RCC 7860 (cell line): ENCODE measurements at places on chromosomes 12 and 14.

DNA sequence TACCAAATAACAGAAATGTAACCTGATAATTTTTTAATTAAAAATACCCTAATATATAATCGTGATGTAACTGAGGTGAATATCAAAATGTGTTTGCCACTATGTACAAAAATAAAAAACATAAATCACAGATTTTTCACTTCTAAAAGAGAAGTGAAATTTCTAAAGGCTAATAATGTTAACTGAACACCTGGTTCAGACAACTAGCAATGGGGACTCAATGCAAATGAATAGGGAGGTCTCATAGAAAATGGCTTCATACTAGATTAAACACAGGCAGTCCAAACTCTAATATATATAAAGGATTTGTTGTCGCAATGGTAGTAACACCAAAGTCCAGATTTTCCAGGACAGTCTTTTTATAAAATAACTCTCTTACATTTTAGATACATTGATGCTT is 365.4 kb upstream of the ATP2B1 start:
- DNase-seq: no peak

DNA sequence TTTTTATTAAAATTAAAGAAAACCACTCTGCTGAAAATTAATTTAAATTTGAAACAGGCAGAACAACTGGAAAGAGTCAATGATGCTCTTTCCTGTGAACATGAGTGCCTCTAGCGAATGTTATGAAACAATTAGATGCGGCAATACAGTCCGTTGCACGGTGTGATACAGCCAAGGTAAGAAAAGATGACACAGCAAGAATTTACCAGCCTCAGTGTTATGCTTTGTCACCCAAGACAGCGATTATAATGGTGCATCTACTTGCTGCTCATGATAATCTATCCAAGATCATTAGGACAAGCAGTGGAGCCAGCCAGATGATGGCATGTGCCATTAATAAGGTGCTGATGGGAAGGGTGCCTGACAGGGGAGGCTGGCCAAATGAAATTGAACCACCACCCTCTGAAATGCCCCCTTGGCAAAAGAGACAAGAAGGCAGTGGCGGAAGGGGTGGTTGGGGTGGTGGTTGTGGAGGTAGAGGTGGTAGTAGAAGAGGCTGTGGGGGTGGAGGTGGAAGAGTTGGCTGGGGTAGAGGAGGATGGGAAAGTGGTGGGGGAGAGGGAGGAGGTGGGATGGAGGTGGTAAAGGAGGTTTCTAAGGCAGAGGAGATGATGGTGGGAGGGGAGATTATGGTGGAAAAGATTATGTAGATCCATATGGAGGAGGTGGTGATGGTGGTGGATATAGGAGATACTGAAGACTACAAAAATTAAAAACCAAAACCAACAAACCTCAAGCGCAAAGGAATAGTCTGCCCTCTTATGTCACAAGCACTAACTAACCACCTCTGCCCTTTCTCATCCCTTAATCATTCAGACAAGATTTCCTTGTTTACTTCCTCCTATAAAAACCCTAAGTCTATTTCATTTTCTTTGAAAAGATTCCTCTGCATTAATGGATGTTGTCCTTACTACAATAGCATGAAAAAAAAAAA is 4.0 kb upstream of the RESF1 start:
- no peak for DNase-seq

GRCh38 chr14:63896278-63896720 is 43.5 kb downstream of the SYNE2 start:
- DNase-seq: peak; percentile 46

- no peak for DNase-seq
Observed at GRCh38 chr14:43175896-43176295, 1331.2 kb downstream of the FSCB start.

DNA sequence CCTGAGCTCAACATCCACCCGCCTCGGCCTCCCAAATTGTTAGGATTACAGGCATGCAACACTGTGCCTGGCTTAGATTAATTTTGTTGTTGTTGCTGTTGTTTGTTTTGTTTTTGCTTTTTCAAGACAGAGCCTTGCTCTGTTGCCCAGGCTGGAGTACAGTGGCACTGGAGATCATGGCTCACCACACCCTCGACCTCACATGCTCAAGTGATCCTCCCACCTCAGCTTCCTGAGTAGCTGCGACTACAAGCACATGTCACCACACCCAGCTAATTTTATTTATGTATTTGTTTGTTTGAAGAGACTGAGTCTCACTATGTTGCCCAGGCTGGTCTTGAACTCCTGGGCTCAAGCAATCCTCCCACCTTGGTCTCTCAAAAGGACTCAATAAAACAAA is 26.7 kb downstream of the CRY1 start:
- no peak for DNase-seq

- no peak for DNase-seq
Observed at GRCh38 chr12:11075642-11076041, 13.5 kb upstream of the TAS2R46 start.

DNA sequence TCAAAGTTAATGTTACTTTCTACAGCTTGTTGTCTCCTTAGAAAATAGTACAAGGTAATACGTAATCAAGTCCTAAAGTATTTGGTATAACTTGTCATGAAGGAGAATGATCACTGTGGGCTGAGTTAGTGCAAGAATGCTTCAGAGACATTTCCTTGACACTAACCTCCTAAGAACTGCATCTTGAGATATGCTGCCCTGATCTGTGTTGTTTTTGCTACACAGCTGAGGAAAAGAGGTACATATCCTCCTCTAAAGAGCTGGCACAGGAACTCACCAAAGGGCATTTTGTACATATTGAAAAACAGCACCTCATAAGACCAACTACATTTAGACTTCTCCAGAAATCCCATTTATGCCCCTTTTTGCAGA is 28.7 kb downstream of the RAP1B start:
- DNase-seq: no peak

DNA sequence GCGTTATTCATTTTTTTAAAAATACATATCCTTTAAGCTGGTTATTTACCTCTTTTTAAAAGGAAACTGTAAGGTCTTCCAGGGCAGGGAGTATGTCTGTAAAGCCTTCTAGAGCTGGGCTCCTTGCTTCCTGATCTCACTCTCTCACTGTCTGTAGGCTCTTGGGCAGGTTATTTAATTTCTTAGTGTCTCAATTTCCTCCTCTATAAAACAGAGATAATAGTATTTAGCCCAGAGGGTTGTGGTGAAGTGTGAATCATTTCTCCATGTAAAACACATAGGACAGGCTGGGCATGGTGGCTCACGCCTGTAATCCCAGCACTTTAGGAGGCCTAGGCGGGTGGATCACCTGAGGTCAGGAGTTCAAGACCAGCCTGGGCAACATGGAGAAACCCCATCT is 25.9 kb upstream of the LTA4H start:
- no peak for DNase-seq

- peak; percentile 68 for DNase-seq
Observed at GRCh38 chr14:52325126-52325525, 11.0 kb downstream of the PTGER2 start.

GRCh38 chr12:92786045-92786444 is 83.3 kb downstream of the PLEKHG7 start:
- no peak for DNase-seq

- DNase-seq: no peak
Observed at GRCh38 chr14:20138520-20138919, at the start of gene OR4N5. Gene OR4N5, plus strand, starts transcription at chr14:20138820. Its CDS starts 4,916 bp downstream, at chr14:20143736.

GRCh38 chr12:117468016-117468415 is 106.6 kb upstream of the NOS1 start:
- DNase-seq: no peak

- peak; percentile 66 for DNase-seq
Observed at GRCh38 chr14:57382283-57382682, 8.1 kb upstream of the NAA30 start.

- DNase-seq: no peak
Observed at GRCh38 chr14:54639611-54640010, 72.7 kb downstream of the SAMD4A start.

DNA sequence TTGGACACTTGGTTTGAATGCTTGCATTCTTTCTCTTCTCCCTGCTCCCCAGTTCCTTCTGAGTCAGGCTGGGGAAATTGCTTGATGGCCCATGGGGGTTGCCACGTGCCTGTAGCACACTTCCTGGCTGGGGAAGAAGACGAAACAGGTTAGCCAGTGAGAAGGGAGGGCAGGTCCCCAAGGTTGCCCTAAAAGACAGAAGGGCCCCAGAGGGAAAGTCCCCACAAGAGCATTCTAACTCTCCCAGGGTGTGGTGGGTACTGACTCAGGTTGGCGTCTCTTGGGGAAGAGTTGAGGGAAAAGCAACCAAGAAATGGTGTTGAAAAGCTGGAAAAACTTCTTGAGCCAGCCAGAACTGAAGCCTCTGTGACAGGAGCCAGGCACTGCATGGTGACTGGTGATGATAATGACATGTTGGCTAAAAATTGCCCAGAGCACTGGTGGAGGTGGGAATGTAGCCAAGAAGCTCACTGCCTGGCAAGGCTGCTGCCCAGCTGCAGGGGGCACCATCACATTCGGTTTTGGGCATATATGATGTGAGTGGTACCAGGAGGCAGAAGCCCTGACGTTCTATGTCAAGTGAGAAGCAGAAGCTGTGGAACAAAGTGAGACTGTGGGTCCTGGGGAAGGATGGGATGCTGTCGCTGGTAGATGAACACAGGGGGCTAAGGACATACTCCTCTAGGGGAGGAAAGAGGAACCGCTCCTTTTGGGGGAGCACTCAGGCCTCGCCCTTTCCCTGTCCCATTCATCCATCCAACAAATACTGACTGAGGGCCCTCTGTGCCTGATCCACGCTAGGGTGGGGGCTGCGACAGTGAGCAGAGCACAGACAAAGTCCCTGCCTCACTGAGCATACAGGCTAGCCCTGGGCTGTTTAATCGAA is 8.1 kb upstream of the RABGGTA start:
- peak; percentile 3 for DNase-seq

DNA sequence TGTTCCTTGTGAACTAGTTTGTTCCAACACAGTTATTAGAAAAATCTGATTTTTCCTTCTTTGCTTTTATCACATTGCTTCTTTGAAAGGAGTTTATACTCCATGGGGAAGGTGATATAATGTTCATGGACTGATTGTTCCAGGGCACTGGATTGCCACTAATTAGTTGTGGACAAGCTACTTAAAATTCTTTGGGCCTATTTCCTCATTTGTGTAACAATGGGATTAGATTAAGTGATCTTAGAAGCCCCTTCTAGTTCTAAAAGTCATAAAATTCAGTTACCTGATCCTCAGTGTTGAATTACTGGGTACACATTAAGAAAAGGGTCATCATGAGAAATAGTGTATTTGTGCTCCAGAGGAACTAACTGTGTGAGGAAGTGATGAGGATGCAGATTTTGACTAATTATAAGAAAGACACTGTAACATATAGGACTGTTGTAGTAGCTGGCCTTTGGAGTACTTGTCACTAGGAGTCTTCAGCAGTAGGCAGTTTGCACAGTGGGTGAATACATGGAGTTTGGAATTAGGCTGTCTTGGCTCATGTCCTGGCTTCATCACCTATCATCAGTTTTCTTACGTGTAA is 82.2 kb downstream of the MIA2 start:
- DNase-seq: no peak

GRCh38 chr12:118853634-118854033 is 127.7 kb upstream of the SRRM4 start:
- DNase-seq: no peak

DNA sequence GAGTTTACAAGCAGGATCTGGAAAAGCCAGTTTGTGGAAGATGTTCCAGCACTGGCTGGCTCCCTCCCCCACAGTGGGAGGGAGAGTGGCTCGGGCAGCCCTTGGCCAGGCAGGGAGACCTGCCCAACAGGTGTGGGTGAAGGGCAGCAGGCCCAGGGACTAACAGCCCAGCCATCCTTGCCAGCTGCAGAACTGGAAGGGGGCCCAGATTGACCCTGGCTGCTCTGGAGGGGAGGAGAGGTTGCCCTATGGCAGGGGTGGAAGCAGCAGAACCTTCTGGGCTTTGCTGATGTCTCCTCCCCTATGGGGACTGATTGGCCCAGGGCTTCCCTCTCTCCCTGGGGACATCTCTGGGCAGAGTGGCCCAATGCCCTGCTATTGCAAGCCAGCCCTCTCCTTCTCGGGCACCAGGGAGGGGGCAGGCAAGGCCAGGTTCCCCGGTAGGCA is 20.5 kb downstream of the IRF2BPL start:
- DNase-seq: no peak

- peak; percentile 91 for DNase-seq
Observed at GRCh38 chr12:31732926-31733548, 4.2 kb upstream of the AMN1 start.

GRCh38 chr14:99654235-99654985 is 9.5 kb downstream of the HHIPL1 start:
- no peak for DNase-seq

DNA sequence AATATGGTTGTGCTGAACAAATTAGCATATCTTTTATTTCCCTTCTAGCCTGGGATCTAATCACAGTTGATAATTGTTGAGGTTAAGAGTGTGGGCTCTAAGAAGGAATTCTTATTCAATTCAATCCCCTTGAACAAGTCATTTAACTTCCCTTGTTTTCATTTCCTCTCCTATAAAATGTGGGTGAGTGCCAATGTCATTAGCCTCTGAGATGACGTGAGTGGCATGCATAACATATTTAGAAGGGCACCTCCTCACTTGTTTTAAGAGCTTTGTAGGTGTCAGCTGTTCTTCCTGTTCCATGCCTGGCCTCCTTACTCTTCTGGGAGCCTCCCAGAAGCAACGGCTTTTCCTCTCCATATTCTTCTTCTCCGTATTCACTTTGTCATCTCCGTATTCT is 155.4 kb upstream of the NEDD1 start:
- no peak for DNase-seq

DNA sequence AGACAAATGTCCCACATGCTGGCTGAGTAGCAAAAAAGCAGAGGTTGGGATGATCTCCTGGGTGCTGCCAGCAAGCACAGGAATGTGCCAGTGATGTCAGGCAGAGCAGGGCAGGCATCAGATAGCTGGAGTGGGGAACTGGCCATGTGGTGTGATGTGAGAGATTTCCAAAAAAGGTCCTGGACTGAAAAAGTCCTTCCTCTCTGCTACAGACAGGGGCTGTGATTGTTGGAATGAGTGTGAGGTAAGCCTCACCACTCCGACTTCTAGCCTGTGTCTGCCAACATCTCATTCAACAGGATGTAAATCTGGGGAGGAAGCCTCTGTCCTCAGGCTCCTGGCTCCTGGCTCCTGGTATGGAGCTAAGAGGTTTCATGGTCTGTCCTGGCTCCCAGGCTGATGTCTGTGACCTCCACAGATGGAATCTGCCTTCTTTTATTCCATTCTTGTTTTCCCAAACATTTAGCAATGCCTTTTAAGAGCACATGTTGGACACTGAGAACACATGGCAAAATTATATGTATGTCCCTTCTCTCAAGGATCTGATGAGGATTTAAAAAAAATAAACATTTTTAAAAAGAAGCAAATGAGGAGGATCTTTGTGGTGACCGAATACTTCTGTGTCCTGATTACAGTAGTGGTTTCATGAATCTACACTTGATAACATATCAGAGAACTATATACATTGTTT is 50.1 kb upstream of the STK38L start:
- DNase-seq: peak; percentile 39

GRCh38 chr12:86914721-86915120 is 658.5 kb upstream of the MGAT4C start:
- no peak for DNase-seq

GRCh38 chr12:2895511-2895910 is 4.8 kb downstream of the TULP3 start:
- DNase-seq: no peak
